ENCODE measurements at places on chromosomes 12 and 14. TPM values are rescaled to one million over a fixed set of nuclear protein-coding genes. Genes with fewer than 3 reads are reported as not detected.

DNA sequence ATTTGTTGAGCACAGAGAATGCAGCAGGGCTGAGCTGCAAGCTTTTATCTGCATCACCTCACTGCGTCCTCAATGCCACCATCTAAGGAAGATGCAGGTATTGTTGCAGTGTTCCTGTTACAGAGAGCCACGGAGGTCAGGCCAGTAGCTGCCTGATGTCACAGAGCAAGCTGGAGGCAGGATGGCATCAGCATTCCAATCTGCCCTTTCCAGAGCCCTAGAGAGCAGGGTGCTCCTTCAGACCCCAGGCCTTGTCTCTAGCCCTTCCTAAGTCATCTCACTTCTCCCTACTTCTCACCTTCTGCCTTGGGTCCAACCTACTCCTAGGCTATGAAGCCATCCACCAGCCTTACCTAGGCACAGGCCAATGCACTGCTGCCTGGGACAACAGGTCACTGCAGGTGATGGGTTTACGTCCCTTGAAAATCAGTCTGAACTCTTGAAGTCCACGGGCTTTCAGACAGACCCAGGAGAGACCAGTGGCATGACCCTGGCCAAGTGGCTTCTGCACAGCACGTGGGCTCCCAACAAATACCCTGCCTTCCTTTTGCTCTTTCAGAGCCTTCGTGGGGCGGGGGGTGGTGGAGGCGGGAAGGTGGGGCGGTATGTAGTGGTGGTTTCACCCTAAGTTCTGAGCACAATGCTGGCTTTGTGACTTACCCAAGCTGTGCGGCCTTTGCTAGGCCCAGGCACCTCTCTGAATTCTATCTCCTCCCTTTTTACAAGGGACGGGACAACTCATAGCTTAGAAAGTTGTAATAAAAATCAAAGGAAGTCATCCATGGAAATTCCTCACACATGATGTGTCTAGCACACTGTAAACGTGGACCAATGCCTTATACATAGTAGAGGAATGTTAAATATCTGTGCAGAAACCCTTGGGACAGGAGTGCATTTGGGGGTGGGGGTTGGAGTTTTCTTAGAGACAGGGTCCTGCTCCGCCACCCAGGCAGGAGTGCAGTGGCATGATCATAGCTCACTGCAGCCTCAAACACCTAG is 136.0 kb downstream of the KSR2 start:
- no peaks in the 10 kb centered on the region for H3K27me3 ChIP-seq
- H3K4me1 ChIP-seq, result no peaks in the 10 kb centered on the region

GRCh38 chr12:7624478-7624877 is 41.2 kb downstream of the APOBEC1 start:
- H3K36me3 ChIP-seq, result no peaks in the 10 kb centered on the region
- peaks cover 12% of the 10 kb centered on the region for H3K27me3 ChIP-seq
- peak overlapping the region; percentile 24 for H3K27ac ChIP-seq
- peaks cover 19% of the 10 kb centered on the region for H3K4me1 ChIP-seq

DNA sequence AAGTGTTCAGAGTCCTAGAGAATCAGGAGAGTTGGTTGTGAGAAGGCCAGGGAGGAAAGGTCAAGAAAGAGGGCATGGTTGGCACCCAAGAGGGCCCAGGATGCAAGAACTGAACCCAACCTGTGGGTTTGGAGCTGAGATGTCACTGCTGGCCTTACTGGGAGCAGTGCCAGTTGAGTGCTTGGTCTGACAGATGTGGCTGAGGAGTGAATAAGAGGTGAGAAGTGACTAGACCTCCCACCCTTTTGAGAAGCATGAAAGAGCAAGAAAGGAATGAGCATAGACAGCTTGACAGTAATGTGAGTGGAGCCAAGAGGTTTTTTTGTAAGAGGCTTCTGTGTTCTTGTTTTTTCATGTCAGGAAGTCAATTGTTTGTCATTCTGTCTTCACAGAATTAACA is 95.3 kb downstream of the FGD4 start:
- H3K4me1 ChIP-seq, result peaks cover 49% of the 10 kb centered on the region
- no peak for DNase-seq
- H3K4me3 ChIP-seq, result no peak overlapping the region
- H3K27ac ChIP-seq, result peak overlapping the region; percentile 38

GRCh38 chr12:13229504-13229903 is 33.0 kb downstream of the EMP1 start:
- peak; percentile 11 for DNase-seq
- no peaks in the 10 kb centered on the region for H3K4me1 ChIP-seq
- H3K36me3 ChIP-seq, result no peaks in the 10 kb centered on the region
- H3K27ac ChIP-seq, result no peak overlapping the region
- no peak overlapping the region for H3K4me3 ChIP-seq

GRCh38 chr12:58425481-58426392 is 484.4 kb downstream of the ATP23 start:
- H3K27me3 ChIP-seq, result peaks cover 17% of the 10 kb centered on the region
- peak overlapping the region; percentile 25 for H3K4me3 ChIP-seq
- DNase-seq, result peak; percentile 84
- H3K36me3 ChIP-seq, result no peaks in the 10 kb centered on the region
- H3K4me1 ChIP-seq, result peaks cover 22% of the 10 kb centered on the region

DNA sequence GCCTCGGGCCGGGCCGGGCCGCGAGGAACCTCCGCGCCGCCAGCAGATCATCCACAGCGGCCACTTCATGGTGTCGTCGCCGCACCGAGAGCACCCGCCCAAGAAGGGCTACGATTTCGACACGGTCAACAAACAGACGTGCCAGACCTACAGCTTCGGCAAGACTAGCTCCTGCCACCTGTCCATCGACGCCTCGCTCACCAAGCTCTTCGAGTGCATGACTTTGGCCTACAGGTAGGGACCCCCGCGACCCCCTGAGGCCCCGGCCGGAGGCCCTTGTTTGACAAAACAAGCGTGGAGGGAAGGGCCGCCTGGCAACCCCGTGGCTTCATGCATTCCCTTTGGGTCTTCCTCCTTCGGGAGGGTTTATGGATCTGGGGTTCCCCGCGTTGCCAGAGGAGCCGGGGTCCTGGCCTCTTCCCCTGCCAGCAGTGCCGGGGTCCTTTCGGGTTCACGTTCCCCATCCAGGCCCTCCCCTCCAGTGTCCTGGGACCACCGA is 526 bp downstream of the MLXIP start:
- peak overlapping the region; percentile 56 for H3K4me3 ChIP-seq
- H3K27ac ChIP-seq, result no peak overlapping the region
- H3K36me3 ChIP-seq, result no peaks in the 10 kb centered on the region
- peaks cover 9% of the 10 kb centered on the region for H3K4me1 ChIP-seq
- peaks cover 94% of the 10 kb centered on the region for H3K27me3 ChIP-seq

- H3K4me1 ChIP-seq, result no peaks in the 10 kb centered on the region
Measured at GRCh38 chr14:80770114-80770908, 171.2 kb downstream of the CEP128 start.

DNA sequence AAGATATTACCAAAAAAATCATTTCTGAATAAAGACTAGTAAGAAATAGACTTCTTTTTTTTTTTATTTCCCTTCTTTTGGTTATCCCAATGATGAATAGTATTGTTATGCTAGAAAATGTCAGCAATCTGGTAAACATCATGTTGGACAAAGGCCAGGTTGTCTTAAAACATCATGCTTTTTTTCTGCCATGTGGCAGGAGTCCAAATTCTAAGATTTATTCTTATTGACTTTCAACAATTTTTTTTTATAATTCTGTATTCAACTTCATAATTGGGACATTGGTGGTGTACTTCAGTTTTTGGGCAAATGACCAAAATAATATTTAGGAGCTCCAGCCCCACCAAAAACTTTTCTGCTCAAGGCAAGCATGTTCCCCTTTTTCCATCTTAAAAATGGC is 10.5 kb downstream of the DCN start:
- H3K27ac ChIP-seq, result no peak overlapping the region
- DNase-seq, result no peak
- H3K36me3 ChIP-seq, result no peaks in the 10 kb centered on the region
- H3K4me1 ChIP-seq, result no peaks in the 10 kb centered on the region

DNA sequence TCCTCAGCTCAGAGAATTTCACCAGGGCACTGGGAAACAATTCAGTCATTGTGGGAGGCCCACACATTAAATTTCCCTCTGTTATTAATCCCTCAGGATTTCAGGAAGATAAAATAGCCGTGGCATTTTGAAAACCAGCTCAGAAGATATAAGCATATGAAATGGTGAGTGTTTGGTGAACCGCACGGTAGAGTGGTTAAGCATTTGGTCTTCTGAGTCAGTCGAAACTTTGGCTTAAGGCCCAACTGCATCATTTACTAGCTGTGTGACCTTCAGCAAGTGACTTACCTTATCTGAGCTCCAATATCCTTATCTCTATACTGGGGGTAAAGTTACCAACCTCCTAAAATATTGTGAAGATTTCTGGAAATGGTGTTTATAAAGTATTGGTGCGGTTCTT is 5.2 kb upstream of the VRK1 start:
- H3K27me3 ChIP-seq, result no peaks in the 10 kb centered on the region
- no peak overlapping the region for H3K27ac ChIP-seq
- H3K4me1 ChIP-seq, result no peaks in the 10 kb centered on the region
- H3K4me3 ChIP-seq, result no peak overlapping the region
- no peaks in the 10 kb centered on the region for H3K36me3 ChIP-seq

DNA sequence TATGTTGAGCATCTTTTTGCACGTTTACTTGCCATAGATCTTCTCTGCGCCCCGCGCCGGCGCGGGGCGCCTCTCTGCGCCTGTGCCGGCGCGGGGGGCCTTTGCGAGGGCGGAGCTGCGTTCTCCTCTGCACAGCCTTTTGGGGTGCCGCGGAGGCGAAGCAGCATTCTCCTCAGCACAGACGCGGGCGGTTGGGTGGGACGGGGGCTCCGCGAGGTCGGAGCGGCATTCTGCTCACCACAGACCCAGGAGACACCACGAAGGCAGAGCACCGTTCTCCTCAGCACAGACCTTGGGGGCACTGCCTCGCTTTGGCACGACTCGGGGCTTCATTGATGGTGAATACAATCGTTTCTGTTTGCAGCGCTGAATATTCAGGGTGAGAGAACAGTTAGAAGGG is 28.5 kb upstream of the ANHX start:
- no peak overlapping the region for H3K4me3 ChIP-seq
- no peaks in the 10 kb centered on the region for H3K36me3 ChIP-seq
- H3K27ac ChIP-seq, result no peak overlapping the region
- DNase-seq, result no peak
- no peaks in the 10 kb centered on the region for H3K4me1 ChIP-seq

DNA sequence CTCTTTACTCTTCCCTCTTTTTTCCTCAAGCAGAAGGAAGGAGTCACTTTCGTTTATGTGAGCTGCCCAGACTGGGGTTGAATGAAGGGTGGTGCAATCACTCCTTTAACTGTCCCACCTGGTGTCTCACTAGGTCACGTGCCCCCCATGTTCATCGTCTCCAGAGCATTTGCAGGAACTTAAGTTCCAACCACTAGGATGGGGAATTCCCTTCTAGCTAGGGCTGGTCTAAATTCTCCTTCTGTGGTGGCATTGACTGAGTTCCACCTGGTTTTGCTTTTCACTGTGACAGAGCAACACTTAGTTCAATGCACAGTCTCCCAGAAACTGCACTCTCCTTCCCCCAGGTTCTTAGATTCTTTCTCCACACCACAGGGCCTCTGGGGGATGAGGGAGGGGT is 9.5 kb downstream of the FANCM start:
- H3K36me3 ChIP-seq, result peaks cover 5% of the 10 kb centered on the region
- no peak for DNase-seq
- no peak overlapping the region for H3K27ac ChIP-seq
- H3K27me3 ChIP-seq, result no peaks in the 10 kb centered on the region
- no peaks in the 10 kb centered on the region for H3K4me1 ChIP-seq

- no peaks in the 10 kb centered on the region for H3K27me3 ChIP-seq
- H3K36me3 ChIP-seq, result no peaks in the 10 kb centered on the region
- no peak overlapping the region for H3K27ac ChIP-seq
Measured at GRCh38 chr12:70933133-70933532, 12.6 kb upstream of the PTPRR start.

DNA sequence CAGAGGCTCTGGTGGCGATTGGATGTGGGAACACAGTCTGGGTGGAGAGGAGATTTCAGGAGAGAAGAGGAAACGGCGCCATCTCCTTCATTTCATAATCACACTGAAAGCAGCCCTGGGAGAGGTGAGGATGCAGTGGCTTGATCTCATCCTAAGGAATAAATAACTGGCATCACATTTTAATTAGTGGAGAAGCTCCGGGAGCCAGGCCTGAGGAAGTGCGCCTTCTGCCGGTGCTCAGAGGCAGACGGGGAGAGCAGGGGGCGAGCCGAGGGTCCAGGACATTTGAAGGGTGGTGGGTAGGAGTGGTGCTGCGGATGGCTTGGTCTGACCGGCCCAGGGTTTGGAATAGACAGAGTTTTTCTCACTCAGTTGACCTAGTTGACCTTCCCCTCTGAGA is 265.0 kb downstream of the CACNA1C start:
- peaks cover 19% of the 10 kb centered on the region for H3K4me1 ChIP-seq
- no peak overlapping the region for H3K4me3 ChIP-seq
- H3K27ac ChIP-seq, result no peak overlapping the region
- H3K36me3 ChIP-seq, result no peaks in the 10 kb centered on the region
- no peaks in the 10 kb centered on the region for H3K27me3 ChIP-seq

- no peak overlapping the region for H3K27ac ChIP-seq
- H3K27me3 ChIP-seq, result no peaks in the 10 kb centered on the region
- H3K4me3 ChIP-seq, result no peak overlapping the region
- no peaks in the 10 kb centered on the region for H3K36me3 ChIP-seq
Measured at GRCh38 chr12:50297027-50297426, 13.7 kb upstream of the LIMA1 start.

- no peaks in the 10 kb centered on the region for H3K36me3 ChIP-seq
- H3K4me1 ChIP-seq, result no peaks in the 10 kb centered on the region
- no peaks in the 10 kb centered on the region for H3K27me3 ChIP-seq
- H3K4me3 ChIP-seq, result no peak overlapping the region
Measured at GRCh38 chr12:29223956-29224543, 75.0 kb downstream of the FAR2 start.

- no peaks in the 10 kb centered on the region for H3K27me3 ChIP-seq
- H3K27ac ChIP-seq, result no peak overlapping the region
- H3K4me3 ChIP-seq, result no peak overlapping the region
- H3K36me3 ChIP-seq, result no peaks in the 10 kb centered on the region
Measured at GRCh38 chr14:81172353-81172752, 48.4 kb downstream of the GTF2A1 start.

DNA sequence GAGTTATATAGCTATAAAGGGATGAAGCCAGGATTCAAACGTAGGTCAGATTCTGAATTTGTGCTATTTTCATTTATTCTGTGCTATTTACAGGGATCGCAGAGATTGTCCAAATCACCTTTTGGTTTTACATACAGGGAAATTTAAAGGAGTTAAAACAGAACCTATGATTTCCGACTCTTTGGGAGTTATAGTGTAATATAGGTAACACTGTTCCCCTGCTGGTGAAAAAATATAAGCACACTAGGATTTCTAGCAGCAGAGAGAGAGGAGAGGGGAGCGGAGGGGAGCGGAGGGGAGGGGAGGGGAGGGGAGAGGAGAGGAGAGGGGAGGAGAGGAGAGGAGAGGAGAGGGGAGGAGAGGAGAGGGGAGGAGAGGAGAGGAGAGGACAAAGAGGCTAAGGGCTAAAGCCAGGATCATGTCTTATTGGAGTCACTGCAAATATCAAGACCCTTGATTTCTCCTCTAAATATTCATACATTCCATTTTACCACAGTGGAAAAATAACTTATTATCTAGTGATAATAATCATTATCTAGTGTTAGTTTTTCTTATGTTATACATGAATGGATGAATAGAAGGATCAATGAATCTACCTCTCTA is 46.2 kb upstream of the KCNH5 start:
- peaks cover 8% of the 10 kb centered on the region for H3K4me1 ChIP-seq
- DNase-seq, result no peak
- H3K27me3 ChIP-seq, result no peaks in the 10 kb centered on the region

The GALNT6 gene
- not detected for total RNA-seq

The ESRRB gene
- total RNA-seq, result 1.2 TPM

The NKX2-1 gene
- total RNA-seq, result not detected

The GPR84 gene
- total RNA-seq, result not detected

The TTC9 gene
- total RNA-seq, result 3.5 TPM

The GDF3 gene
- total RNA-seq, result not detected

The CEBPE gene
- total RNA-seq, result not detected

All from neural progenitor cell (in vitro differentiated cells).